NCI-H345 (cell line): ENCODE measurements at places on chromosomes 6 and 20.
A peak's percentile ranks its signal among the peaks of the same experiment; 100 is the strongest.

DNA sequence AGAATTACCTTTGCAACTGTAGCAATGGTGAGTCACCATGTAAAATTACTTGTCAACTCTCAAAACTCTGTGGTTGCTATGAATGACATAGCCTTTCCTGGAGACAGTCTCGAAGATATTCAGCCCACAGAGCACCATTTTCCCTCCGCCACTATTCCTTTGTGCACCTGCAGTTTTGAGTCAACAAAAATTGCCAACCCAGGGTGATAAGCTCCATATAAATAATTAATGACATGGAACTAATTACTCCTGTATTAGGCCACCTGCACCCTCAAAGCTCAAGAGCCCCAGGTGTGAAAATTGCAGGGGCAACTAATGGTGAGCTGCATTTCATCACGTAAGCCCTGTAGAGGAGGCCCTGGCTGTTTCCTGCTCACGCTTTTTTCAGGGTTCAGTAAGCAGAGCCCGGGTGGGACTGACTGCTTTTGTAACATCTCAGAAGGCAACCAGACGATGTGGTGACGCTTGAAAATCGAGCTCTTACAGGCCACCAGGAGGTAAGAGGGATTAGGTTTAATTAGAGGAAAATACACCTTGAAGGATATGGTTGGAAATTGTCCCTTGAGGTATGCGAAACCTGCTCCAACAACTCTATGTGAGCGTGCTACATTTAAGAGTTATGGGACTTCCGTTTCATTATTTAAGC is 70.8 kb downstream of the BMP2 start:
- no peak for DNase-seq

- DNase-seq, result no peak
Observed at GRCh38 chr6:155444120-155444917, 11.3 kb downstream of the NOX3 start.

DNA sequence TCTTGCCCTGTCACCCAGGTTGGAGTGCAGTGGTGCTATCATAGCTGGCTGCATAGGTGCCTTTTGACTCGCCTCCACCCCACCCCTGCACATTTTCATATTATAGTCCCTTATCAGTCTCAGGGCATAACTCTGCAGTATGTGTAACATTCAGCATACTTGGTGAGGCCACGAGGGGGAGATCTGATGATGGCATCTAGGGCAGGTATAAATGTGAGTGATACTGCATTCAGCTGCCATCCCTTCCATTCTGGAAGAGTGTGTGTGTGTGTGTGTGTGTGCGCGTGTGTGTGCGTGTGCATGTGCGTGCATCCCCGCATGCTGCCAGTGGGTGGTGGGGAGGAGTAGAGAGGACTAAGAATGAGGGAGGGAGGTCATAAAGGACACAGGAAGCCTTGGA is 81.4 kb downstream of the JARID2 start:
- no peak for DNase-seq

- DNase-seq, result no peak
Observed at GRCh38 chr6:87772597-87773530, 70.8 kb upstream of the AKIRIN2 start.

DNA sequence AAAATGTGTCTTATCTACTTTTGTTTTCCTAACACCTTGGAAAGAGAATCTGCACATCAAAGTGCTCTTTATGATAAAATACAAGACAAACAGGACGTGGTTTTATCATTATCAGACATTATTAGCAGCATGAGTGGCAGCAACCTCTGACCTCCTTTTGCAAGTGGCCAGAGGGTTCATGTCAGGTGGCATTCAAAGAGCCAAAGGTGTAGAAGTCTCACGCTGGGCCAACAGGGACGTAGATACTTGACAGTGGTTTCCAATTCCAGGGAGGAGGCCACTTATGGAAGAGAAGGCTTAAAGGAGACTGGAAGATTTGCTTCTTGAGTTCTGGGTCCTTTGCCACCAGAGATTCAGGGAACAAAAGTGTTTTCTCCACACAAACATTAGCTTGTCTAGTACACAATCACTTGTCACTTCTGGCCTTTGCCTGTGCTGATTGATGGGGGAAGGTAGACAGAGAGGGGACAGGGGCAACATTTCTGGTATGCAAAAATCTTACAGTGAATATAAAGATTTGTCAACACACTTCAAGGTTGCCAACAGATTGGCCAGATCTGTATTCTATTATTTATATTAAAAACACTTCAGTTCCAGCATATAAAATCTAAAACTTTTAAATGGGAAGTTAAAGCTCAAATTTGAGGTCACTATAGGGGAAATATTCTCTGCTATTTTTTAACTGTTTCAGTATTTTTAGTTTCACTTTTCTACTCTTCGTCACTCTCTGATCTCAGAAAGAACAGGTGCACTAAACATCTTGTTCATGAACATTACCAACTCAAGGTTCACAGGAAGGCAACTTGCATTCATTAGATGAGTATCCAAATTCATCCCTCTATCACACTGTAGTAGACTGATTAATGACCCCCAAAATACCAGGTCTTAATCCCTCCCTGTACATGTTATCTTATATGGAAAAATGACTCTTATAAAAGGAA is 52.1 kb upstream of the FBXO30 start:
- no peak for DNase-seq

GRCh38 chr6:39508515-39508914 is 186.0 kb upstream of the KCNK16 start:
- DNase-seq, result peak; percentile 72

- DNase-seq, result peak; percentile 85
Observed at GRCh38 chr6:158817728-158818580, 1.2 kb downstream of the EZR start.

DNA sequence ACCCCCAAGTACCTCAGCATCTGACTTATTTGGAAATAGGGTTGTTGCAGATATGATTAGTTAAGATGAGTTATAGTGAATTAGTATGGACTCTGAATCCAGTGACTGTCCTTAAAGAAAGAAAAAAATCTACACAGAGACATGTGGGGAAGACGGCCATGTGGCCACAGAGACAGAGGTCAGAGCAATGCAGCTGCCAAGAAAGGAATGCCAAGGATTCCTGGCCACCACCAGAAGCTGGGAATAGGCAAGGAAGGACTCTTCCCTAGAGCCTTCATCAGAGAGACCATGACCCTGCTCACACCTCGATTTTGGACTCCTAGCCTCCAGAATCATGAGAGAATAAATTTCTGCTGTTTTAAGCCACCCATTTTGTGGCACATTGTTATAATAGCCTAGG is 81.8 kb downstream of the FYN start:
- no peak for DNase-seq

DNA sequence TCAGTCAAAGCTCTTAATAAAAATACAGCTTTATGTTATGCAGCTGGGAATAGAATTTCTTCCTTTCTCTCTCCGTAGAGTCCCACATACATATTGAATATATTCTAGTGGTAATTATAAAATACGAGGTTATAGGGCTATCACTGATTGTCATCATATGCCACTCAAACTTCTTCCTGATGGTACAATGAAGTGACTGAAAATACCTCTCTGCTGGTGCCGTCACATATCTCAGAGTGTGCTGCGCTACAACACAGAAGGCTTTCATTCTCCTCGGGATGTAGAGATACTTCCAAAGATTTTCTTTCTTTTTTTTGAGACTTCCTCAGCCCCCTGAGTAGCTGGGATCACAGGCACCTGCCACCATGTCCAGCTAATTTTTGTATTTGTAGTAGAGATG is 249.9 kb downstream of the BTBD9 start:
- DNase-seq, result no peak

DNA sequence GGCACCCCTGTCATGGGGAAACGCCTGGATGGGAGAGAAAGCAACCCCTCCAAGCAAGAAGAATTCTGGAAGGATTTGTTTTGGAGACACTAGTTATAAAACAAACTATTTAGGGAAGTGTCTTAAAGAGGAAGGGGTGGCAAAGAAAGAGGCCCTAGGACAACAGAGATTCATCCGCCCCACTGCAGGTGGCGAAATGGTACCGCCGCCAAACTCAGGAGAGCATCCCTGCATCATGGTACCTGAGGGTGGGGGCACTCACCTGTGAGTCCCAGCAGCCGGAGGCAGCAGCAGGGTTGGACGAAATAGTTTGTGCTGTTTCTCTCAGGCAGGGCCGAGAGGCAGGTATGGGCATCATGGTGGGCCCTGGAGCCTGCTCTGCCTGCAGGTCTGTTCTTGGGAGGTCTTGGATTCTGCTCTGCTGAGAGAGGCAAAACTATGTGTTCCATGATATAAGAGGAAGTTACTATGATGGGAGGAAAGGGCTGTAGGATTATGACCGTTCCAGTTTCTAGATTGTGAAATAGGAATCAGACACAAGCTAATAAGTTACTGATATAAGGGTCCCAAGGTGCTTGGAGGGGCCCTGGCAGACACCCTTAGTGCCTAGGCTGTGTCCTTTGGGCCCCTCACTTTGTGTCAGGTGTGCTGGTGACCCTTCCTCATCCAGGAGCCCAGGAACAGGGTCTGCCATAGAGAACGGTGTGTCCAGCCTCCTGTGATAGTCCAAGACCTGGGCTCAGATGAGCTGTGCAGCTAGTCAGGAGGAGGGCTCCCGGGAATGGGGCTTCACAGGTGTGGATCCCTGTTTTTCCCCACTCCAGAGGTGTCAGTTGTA is 20.4 kb downstream of the SIRPD start:
- DNase-seq, result no peak

DNA sequence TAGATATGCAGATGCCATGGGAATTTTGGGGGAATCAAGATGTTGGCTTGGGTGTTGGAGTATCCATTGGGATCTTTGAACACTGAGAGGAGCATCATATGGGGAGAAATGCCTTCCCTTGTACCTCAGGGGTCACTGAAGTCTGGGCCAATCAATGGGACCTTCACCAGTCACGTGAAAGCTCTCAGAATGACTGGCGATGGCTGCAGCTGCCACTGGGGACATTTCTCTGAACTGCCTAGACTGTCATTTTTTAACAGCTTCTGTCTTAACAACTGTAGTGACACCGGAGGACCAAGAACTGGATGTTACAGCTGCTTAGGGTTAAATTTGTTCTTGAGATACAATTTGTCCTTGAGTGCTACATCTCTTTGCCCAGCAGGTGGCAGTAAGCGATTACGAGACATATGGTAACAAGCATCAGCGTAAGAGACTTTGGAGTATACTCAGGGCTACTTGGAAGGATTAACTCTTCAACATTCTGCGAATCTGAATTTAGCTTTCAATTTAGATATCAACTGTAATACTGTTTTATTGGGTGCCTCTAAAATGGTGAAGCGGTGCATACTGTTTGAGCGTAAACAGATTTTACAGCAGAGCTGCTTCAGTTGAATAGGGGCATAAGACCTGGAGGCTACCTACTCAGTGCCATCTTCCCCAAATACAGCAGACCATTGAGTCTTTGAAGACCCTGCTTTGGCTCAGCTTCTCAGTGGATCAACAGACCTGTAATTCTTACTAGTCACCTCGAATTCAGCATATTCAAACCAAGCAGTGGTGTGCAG is 36.0 kb downstream of the CCN2 start:
- peak; percentile 50 for DNase-seq

DNA sequence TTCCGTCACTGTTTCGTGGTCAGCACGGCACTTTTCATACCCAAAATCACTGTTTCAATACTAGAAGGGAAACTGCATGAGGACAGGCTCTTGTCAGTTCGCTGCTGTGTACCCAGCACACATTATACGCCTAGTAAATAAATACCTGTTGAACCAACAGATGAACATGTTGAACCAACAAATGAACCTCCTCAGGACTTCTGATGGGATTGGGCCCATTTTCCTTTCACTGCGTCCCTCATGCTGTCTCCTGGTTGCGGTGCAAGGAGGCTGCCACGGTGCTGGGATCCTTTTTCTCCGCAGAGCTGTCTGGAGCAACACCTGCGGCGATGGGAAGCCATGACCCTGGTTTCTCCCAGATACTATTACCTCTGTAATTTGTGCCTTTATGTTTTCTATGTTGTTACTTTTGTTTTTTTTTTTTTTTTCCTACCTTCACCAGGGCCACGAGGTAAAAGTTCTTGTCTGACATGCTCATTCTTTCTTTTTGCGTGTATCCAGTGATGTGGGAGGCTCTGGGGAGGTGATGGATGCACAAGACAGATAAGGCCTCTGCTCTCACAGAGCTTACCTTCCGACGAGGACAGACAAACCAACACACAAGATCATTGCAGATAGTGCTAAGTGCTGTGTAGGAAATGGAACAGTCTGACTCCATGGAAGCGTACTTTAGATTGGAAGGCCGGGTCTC is 1.1 kb downstream of the VAPB start:
- DNase-seq, result no peak

- DNase-seq, result no peak
Observed at GRCh38 chr6:125300992-125301434, 754 bp downstream of the HDDC2 start.

DNA sequence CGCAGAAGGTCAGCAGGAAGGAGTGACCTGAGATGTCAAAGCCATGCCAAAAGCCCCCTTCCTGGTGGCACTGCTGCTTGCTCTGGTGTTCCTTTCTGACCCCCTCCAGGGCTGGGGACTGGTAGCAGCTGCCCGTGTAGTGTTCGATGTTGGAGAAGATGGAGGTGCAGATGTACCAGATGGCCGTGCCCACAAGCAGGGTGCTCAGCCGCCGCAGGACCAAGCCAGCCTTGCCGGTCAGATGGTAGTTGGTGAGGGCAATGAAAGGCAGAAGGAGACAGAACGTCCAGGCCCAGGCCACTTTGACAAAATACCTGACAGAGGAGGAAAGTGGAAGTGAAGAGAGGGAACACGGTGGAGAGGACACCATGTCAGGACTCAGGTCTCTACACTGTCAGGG is 4.1 kb downstream of the FITM2 start:
- DNase-seq, result no peak

- no peak for DNase-seq
Observed at GRCh38 chr20:45037050-45037449, 63.9 kb downstream of the KCNS1 start.

- DNase-seq, result no peak
Observed at GRCh38 chr6:41781366-41781730, 766 bp downstream of the PRICKLE4 start.
